ENCODE measurements at places on chromosomes 16 and 17. TPM values are rescaled to one million over a fixed set of nuclear protein-coding genes. Genes with fewer than 3 reads are reported as not detected.

TP53TG3C gene
- not detected for total RNA-seq

SMIM36 gene
- total RNA-seq: not detected

RNF213 gene
- 300 TPM for total RNA-seq

MEIOC gene
- total RNA-seq: not detected

ERN2 gene
- total RNA-seq: 4.9 TPM

KIF2B gene
- not detected for total RNA-seq

KRTAP2-1 gene
- not detected for total RNA-seq

TM4SF5 gene
- not detected for total RNA-seq

ACAP1 gene
- total RNA-seq: 26.5 TPM

- peak overlapping the region; percentile 5 for H3K27ac ChIP-seq
- H3K4me1 ChIP-seq: peaks cover 15% of the 10 kb centered on the region
- no peaks in the 10 kb centered on the region for H3K27me3 ChIP-seq
- no peak overlapping the region for H3K4me3 ChIP-seq
- DNase-seq: peak; percentile 63
These were observed 13.3 kb upstream of the YWHAE start for GRCh38 chr17:1413281-1413791.

DNA sequence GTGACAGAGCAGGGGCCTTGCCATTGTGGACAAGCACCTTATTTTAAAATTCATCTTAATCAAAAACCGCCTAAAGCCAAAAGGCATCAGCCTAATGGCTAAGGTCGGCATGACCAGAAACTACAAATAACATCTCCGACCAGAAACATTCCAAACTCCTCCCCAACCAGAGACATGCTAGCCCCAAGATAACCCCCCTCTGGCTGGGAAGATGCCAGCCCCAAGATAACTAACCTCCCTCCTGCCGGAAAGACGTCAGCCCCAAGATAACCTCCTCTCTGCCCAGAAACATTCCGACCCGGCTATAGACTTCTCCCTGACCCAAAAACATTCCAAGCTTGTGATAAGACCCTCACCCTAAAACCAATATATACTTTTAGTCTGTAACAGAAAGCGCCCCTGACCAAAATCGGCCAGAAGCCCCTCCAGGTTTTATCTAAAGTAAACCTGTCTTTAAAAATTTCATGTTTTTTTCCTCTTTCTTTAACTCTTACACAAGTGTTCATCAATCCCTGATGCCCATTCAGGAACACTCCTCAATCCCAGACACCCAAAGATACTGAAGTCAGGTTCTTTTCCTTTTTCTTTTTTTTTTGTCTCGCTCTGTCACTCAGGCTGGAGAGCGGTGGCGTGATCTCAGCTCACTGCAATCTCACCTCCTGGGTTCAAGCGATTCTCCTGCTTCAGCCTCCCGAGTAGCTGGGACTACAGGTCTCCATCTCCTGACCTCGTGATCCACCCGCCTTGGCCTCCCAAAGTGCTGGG is 32.7 kb downstream of the TLE7 start:
- DNase-seq: no peak
- H3K27me3 ChIP-seq: peaks cover 31% of the 10 kb centered on the region
- peaks cover 7% of the 10 kb centered on the region for H3K4me1 ChIP-seq
- no peaks in the 10 kb centered on the region for H3K36me3 ChIP-seq
- no peak overlapping the region for H3K4me3 ChIP-seq
- H3K27ac ChIP-seq: no peak overlapping the region

DNA sequence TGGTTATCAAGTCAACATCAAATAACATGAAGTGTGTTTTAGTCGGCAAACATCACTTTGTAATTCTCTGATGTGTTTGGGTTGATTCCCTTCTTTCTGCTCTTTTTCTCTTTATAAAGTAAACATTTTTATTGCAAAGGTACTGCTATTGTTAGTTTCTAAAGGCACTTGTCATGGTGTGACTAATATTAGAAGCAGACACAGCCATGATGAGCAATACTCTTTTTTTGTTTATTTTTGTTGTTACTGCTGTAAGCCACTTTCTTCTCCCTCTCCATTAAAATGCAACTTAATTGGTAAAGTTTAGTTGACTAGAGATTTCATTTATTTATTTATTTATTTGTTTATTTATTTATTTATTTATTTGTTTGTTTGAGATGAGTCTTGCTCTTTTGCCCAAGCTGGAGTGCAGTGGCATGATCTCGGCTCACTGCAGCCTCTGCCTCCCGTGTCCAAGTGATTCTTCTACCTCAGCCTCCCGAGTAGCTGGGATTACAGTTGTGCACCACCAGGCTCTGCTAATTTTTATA is 424.7 kb downstream of the WWOX start:
- H3K36me3 ChIP-seq: no peaks in the 10 kb centered on the region
- H3K4me3 ChIP-seq: no peak overlapping the region
- no peak for DNase-seq
- H3K27ac ChIP-seq: no peak overlapping the region
- peaks cover 5% of the 10 kb centered on the region for H3K4me1 ChIP-seq

DNA sequence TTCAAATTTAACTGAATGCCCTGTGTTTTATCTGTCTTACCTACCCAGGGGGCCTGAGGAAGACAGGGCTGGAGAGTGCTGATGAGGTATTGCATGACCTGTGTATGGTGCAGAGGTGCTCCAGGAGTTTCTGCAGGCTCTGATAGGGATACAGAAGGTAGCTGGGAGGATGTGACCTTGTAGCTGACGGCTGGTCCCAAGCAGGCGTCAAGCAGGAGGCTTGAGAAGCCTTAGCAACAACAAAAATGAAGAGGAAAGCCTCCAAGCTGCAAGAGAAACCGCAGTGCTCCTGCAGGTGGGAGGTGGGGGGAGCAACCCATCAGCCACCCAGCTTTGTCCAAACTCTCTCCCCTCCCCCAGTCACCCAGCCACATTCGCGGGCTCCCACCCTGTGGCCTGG is 40.4 kb downstream of the LAT start:
- H3K27me3 ChIP-seq: no peaks in the 10 kb centered on the region
- no peak for DNase-seq
- no peak overlapping the region for H3K27ac ChIP-seq

- H3K27me3 ChIP-seq: no peaks in the 10 kb centered on the region
- no peak overlapping the region for H3K4me3 ChIP-seq
- no peaks in the 10 kb centered on the region for H3K4me1 ChIP-seq
- H3K27ac ChIP-seq: no peak overlapping the region
These were observed 31.3 kb downstream of the SCNN1G start for GRCh38 chr16:23213831-23214230.

- H3K27ac ChIP-seq: no peak overlapping the region
- no peak overlapping the region for H3K4me3 ChIP-seq
- no peak for DNase-seq
- no peaks in the 10 kb centered on the region for H3K4me1 ChIP-seq
- no peaks in the 10 kb centered on the region for H3K36me3 ChIP-seq
These were observed 12.3 kb downstream of the DNAH2 start for GRCh38 chr17:7729816-7730215.

DNA sequence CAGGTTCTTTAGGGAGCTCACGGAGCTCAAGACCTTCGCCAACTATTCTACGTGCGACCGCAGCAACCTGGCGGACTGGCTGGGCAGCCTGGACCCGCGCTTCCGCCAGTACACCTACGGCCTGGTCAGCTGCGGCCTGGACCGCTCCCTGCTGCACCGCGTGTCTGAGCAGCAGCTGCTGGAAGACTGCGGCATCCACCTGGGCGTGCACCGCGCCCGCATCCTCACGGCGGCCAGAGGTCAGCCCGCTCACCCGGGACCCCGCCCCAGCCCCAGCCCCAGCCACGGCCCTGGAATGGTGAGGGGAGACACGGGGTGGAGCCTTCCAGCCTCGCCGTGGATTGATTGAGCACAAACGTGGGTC is 13.5 kb downstream of the SARM1 start:
- DNase-seq: peak; percentile 66
- peaks cover 34% of the 10 kb centered on the region for H3K36me3 ChIP-seq
- peaks cover 32% of the 10 kb centered on the region for H3K4me1 ChIP-seq

GRCh38 chr17:19418251-19418992 is 7.4 kb downstream of the RNF112 start:
- H3K4me3 ChIP-seq: no peak overlapping the region
- no peak overlapping the region for H3K27ac ChIP-seq
- DNase-seq: no peak
- H3K27me3 ChIP-seq: no peaks in the 10 kb centered on the region
- H3K4me1 ChIP-seq: no peaks in the 10 kb centered on the region
- no peaks in the 10 kb centered on the region for H3K36me3 ChIP-seq

DNA sequence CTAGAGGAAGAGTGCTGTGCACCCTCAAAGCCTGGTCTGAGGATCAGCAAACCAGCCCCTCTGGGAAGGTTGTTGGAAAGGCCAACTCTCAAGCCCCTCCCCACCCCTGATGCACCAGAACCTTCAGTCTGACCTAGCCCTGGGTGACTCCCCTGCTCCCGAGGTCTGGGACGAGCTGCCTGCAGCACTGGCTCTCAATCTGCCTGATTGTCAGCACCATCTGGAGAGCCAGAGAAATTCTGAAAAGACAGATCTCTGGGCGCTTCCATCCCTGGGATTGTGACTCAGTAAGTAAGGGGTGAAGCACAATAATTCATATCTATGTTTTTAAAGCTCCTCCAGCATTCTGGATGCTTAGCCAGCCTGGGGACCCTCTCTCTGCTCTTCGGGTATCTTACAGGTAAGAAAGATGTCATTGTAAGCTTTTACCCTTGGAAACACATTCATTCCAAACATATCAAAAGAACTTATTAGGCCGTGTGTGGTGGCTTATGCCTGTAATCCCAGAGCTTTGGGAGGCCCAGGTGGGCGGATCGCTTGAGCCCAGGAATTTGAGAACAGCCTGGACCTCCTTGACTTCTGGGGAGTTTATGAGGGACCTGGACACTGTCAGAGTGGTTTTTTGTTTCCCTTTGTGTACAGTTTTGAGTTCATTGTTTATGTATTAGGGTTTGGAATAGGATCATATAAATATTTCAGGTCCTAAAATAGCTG is 147.5 kb downstream of the KCNJ12 start:
- H3K4me1 ChIP-seq: no peaks in the 10 kb centered on the region
- no peaks in the 10 kb centered on the region for H3K27me3 ChIP-seq
- DNase-seq: no peak

DNA sequence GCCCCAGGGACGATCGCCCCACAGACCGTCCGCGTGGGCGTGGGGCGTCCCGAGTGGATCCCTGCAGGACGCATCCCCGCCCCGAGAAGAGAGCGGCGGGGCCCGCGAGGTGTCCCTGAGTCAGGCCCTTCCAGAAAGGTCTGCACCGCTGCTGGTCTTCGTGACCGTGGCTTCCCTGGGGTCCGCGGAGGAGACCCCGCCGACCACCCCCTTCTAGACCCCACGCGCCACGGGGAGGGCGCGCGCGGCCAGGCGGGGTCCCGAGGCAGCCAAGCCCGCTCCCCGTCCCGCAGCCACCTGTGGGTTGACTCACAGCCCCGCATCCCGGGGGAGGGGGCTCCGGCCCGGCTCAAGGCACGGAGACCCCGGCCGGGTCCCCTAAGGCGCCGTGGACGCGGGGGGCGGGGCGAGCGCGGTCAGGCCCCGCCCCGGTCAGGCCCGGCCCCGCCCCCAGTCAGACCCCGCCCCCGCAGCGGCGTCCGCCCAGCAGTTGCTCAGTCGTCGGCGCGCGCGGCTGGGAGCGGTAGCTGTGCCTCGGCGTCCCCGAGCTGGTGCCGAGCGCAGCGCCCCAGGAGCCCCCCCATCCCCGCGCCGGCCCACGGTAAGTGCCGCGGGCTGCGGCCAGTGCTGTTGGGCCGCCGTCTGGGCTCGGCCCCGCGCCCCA is at the start of gene BAIAP3:
Gene BAIAP3 (plus strand): TSS at position 497 of the 664 bp plus-strand sequence. CDS start 4,905 bp downstream, outside the sequence.
- DNase-seq: no peak
- H3K27ac ChIP-seq: peak within 1 kb of the TSS; percentile 79
- peak within 1 kb of the TSS; percentile 54 for H3K4me3 ChIP-seq
- H3K36me3 ChIP-seq: no peaks in the 10 kb centered on the region

DNA sequence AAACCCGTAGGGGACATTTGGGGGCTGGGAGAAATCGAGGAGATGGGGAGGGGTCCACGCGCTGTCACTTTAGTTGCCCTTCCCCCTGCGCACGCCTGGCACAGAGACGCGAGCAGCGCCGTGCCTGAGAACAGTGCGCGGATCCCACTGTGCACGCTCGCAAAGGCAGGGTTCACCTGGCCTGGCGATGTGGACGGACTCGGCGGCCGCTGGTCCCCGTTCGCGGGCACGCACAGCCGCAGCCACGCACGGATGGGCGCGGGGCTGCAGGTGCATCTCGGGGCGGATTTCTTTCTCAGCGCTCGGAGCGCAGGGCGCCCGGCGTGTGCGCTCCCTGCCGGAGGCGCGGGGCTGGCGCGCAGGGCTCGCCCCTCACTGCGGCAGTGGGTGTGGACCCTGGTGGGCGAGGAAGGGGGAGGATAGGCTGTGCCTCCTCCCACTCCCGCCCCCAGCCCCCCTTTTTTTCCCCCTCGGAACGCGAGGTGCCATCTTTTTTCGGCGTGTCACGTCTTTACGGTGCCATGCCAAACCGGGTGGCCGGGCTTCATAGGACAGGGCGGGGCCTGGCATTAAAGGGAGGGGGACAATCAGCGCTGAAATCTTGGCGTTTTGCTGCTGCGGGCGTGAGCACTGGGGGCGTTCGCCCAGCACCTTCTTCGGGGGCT is 1.1 kb downstream of the MAPT start:
- H3K36me3 ChIP-seq: no peaks in the 10 kb centered on the region
- DNase-seq: no peak
- peak overlapping the region; percentile 84 for H3K4me3 ChIP-seq
- peaks cover 30% of the 10 kb centered on the region for H3K4me1 ChIP-seq
- H3K27ac ChIP-seq: no peak overlapping the region

GRCh38 chr17:64773836-64774761 is 112.0 kb upstream of the SMURF2 start:
- no peaks in the 10 kb centered on the region for H3K27me3 ChIP-seq
- peak overlapping the region; percentile 29 for H3K4me3 ChIP-seq
- DNase-seq: peak; percentile 85

DNA sequence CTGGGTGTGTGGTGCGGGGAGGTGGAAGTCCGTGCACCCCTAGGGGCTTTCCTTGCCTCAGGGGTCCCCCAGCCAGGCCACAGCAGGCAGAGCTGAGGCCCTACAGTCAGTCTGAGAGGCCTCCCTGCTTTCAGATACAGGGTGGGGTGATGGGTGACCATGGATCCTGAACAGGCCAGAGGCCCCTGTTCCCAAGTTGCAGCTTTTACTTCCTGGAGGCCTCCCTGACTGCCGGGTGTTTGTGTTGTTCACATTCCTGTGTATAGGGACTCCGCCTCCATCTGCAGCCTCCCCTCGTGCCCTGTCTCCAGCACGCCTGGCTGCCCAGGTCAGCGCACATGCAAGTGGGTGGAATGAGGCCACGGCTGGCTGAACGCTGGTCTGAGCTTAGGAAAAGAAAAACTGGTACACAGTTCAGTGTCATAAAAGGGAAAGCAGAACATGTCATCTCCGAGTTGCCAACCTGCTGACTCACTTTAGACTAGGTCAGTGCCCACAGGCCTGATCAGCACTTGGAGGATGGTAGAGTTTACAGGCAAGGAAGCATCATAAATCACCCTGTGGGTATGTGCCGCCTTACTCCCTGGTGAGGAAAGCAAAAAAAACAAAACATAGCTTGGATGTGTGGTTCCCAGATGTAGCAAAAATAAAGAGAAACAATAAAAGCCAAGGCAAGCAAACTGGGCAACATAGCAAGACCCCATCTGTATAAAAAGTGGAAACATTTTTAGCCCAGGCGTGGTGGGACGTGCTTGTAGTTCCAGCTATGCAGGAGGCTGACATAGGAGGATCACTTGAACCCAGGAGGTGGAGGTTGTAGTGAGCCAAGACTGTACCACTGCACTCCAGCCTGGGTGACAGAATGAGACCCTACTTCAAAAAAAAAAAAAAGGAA is 6.2 kb upstream of the SLC7A6 start:
- peak; percentile 70 for DNase-seq
- H3K4me3 ChIP-seq: no peak overlapping the region
- peaks cover 73% of the 10 kb centered on the region for H3K36me3 ChIP-seq
- H3K27ac ChIP-seq: peak overlapping the region; percentile 58
- peaks cover 16% of the 10 kb centered on the region for H3K4me1 ChIP-seq

GRCh38 chr16:56967733-56968132 is 6.0 kb downstream of the CETP start:
- H3K27me3 ChIP-seq: no peaks in the 10 kb centered on the region
- H3K4me3 ChIP-seq: no peak overlapping the region
- no peaks in the 10 kb centered on the region for H3K36me3 ChIP-seq
- peaks cover 24% of the 10 kb centered on the region for H3K4me1 ChIP-seq
- no peak for DNase-seq
- H3K27ac ChIP-seq: no peak overlapping the region

All from lower lobe of right lung (tissue), 2 donors.